ENCODE measurements at places on chromosomes 7 and 10.

DNA sequence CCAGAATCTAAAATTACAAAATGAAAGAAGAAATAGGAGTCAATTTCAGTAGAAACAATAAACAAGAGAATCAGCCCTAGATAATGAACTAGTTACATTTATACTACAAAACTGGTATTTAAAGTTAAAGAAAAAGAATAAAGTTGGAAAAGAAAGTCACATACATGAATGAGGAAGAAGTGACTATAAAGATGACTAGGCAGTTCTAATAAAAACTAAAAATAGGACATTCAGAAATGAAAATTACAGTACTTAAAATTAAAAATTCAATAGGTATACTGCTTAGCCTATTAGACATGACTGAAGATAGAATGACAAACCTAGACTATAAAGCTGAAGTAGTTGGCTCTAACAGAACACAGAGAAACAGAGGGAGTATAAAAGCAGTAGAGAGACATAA, 108.8 kb downstream of the AHR start:
- no peak for DNase-seq

GRCh38 chr7:33446551-33446950, 317.2 kb downstream of the BBS9 start:
- DNase-seq = no peak

GRCh38 chr10:7265396-7266123, 145.3 kb downstream of the SFMBT2 start:
- DNase-seq = no peak

- DNase-seq = no peak
Observed at GRCh38 chr7:120043250-120043649, 229.7 kb upstream of the KCND2 start.

DNA sequence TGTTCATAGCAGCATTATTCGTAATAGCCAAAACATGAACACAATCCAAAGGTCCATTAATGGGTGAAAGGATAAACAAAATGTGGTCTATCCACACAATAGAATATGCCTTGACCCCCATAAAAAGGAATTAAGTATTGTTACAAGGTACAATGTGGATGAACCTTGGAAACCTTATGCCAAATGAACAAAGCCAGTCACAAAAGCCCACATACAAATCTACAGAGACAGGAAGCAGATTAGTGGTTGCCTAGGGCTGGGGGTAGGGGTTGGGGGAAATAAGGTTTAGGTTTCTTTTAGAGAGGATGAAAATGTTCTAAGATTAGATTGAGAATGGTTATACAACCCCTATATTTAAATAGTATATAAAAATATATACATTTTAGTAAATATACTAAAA, 34.8 kb downstream of the PIP4K2A start:
- DNase-seq = no peak

- no peak for DNase-seq
Observed at GRCh38 chr10:23755556-23755955, 316.7 kb downstream of the OTUD1 start.

- peak; percentile 90 for DNase-seq
Observed at GRCh38 chr7:44145969-44146911, 5.1 kb upstream of the MYL7 start.

GRCh38 chr7:143360788-143361551, 1.5 kb downstream of the FAM131B start:
- DNase-seq = no peak

DNA sequence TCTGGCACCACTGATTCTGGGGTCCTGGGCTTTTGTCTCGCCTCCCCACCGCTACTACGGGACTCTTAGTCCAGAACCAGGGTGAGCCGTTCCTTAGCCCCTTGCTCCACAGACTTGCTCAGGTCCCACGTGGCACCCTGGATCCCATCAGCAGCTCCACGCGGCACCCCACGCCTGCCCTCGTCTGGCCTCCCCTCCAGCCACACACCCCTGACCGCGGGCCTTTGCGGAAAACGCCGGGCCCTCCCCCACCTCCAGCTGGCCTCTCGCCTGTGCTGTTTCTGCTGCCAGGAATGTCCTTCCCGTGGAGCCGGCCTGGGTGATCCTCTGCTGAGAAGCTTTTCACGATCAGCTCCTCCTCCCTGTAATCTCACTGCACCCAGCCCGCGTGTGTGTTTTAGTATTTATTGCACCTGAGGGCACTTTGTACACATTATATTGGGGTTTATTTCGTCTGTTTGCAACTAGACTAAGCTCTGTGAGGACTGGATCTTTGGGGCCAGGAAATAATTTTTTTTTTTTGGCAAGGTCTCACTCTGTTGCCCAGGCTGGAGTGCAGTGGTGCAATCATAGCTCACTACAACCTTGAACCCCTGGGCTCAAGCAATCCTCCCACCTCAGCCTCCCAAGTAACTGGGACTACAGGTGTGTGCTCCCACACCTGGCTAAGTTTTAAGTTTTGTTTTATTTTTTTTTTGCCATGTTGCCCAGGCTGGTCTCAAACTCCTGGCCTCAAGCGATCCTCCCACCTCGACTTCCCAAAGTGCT, 10.5 kb upstream of the TTYH3 start:
- peak; percentile 53 for DNase-seq

GRCh38 chr7:141198194-141198958, 124.5 kb downstream of the TMEM178B start:
- DNase-seq = no peak

- no peak for DNase-seq
Observed at GRCh38 chr7:2146676-2147472, 85.9 kb downstream of the MAD1L1 start.

- DNase-seq = no peak
Observed at GRCh38 chr10:122997864-122998263, 10.7 kb downstream of the IKZF5 start.

GRCh38 chr7:105600720-105601550, 19.6 kb upstream of the EFCAB10 start:
- DNase-seq = no peak

GRCh38 chr10:116771101-116771958, 29.0 kb upstream of the HSPA12A start:
- DNase-seq = peak; percentile 32

- no peak for DNase-seq
Observed at GRCh38 chr7:37683246-37684120, at the start of gene GPR141. Gene GPR141 (plus strand): TSS chr7:37683766. CDS start chr7:37740394, 56,628 bp downstream.

DNA sequence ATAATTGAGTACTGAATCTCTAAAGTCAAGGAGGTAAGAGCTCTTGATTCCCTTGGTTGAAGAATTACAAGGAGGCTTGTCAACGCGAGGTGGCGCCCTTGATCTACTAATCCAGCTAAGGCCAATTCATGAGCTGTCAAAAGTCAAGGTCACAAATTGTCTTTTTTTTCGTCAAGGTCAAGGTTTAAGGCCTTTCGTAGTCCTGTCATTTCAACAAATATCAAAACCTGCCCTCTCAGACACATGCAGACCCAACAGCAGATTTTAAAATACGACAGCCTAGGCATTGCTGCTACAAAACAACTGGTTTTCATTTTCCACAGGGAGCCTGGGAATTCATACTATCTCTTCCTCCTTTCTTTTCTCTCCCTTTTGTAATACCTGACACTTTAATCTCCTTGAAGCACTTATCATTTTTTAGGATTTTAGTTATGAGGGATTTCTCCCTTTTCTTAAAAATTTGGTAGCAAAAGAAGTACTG, 3.6 kb downstream of the HOXA13 start:
- DNase-seq = peak; percentile 95

GRCh38 chr10:63899673-63900300, 378.6 kb downstream of the REEP3 start:
- DNase-seq = no peak

GRCh38 chr10:52879091-52879807, 106.7 kb upstream of the MBL2 start:
- DNase-seq = no peak

GRCh38 chr7:27606270-27607209, 56.1 kb downstream of the HIBADH start:
- DNase-seq = no peak

- DNase-seq = peak; percentile 59
Observed at GRCh38 chr10:99560277-99561126, 27.8 kb downstream of the NKX2-3 start.
